ENCODE measurements at places on chromosomes 1 and 21.
A peak's percentile ranks its signal among the peaks of the same experiment; 100 is the strongest.

DNA sequence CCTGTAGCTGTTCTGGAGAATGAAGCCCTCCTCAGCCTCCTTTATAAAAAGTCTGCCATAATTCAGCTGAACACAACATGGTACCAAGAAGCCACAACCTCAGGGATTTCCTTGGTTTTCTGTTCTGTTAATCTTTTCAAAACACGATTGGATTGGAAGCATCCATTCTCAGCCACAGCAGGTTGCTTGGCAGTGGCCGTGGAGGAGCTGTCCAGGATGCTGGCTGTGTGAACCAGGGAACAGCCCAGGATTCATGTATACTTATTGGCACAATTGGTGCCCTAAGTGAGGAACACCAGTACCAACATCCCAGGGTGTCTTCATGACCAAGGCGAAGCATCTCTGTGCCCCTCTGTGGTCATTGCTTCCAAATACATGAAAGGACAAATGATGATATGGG lies 393.5 kb downstream of the CAMTA1 start:
- no peak for DNase-seq

DNA sequence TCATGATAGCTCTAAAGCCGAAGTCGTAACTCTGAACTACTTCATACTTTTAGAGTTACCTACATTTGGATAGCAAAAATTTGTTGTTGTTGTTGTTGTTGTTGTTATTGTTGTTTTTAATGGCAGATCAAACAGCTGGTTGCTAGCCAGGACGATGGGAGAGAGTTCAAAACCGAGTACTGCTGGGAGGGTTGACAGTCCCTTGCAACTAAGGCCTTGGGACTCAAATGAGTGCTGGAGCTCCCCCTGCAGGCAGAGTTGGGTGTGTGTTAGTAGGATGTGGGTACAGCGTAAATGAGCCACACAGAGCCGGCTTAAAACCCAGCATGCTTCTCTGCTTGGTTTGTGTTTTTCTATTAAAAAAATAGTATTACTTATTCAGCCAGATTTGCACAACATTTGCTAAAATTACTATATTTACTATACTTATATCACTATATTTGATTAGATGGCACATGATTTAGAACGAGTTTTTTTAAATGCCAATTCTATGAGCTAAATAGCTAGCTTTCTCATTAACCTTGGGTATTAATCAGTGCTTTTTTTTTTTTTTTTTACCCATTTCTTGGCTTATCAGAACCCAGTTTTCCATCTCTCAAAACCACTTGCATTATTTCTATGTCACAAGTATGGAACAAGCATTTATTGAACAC lies 129.2 kb upstream of the SYT6 start:
- DNase-seq, result peak; percentile 54

- no peak for DNase-seq
These were observed 5.0 kb upstream of the TNFRSF8 start for GRCh38 chr1:12057940-12058687.

DNA sequence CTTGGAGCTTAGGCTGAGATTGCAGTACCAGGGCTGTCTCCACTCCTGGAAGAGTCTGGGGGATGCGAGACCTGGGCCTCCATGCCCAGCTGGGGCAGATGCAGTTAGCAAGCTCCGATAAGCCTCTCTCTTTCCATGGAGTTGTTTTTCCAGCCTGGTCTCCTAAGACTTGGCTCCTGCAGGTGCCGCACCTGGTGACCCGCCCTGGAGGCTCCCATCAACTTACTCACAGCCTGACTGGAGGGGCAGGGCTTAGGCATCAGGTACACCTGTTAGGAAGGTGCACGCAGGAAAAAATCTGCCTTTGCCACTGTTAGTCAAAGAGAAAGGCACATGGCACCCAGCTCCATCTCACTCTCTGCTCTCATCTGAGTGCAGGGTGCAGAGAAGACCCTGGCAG lies 198.1 kb upstream of the TMEM51 start:
- DNase-seq, result no peak

GRCh38 chr1:163528710-163529348 lies 207.1 kb downstream of the NUF2 start:
- DNase-seq, result no peak

DNA sequence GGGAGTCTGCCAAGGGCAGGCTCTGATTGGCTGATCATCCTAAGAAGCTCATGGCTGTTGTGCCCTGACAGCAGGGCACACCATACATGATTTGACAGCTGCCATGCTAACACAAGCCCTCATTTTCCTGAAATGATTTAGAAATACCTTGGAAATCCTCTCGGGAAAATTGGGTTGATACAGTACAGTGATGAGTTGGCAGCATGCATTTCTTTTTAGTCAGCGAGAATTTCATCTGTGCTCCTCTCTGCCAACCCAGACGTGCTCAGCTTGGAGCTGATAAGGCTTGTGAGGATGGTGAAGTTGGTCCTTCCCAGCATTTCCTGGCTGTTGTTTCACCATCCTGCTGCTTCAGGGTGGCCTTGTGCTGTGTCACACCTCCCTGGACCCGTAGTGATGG lies 22.6 kb upstream of the KCNQ4 start:
- no peak for DNase-seq

GRCh38 chr1:115495625-115496024 lies 146.1 kb upstream of the VANGL1 start:
- DNase-seq, result no peak

GRCh38 chr1:223227031-223227430 lies 84.0 kb upstream of the TLR5 start:
- DNase-seq, result no peak

DNA sequence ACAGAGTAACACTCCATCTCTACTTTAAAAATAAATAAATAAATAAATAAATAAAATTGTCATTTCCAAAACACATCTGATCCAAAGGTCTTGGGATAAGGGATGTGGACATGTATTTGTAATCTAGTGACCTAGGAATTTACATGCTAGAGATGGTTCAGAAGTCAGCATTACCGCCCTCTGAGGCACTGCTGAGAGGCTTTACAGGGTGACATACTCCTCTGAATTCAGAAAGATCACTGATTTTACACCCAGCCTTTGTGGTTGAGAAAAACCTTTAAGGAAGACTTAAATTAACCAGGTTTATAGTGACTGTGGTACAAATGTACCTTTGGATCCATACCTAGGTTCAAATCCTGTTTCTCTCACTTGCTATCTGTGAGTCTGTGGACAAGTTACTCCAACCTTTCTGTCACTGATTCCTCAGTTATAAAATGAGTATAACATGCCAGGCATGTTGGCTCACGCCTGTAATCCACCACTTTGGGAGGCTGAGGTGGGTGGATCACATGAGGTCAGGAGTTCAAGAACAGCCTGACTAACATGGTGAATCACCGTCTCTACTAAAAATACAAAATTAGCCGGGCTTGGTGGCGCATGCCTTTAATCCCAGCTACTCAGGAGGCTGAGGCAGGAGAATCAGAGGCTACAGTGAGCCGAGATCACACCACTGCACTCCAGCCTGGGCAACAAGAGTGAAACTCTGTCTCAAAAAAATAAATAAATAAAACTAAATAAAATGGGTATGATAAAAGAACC lies 20.1 kb downstream of the OSBPL9 start:
- no peak for DNase-seq

- no peak for DNase-seq
These were observed 27.3 kb downstream of the JMJD4 start for GRCh38 chr1:227707846-227708245.

DNA sequence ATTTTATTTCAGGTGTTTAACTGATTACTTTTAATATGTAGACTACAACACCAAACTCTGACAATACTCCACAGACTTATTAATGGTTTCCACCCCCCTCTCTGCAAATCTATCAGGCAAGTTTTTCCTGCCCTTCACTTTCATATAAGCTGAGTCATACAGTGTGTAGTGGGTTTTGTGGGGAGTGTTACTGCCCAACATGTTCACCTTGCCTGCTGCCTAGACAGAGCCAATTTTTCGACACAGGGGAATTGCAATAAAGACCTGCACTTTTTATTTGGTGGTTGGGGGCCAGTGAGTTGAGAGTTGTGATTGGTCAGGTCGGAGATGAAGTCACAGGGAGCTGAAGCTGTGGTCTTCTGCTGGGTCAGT lies 119.7 kb downstream of the PPIAL4G start:
- no peak for DNase-seq

- DNase-seq, result no peak
These were observed 307.0 kb downstream of the NFIA start for GRCh38 chr1:61389194-61389925.

DNA sequence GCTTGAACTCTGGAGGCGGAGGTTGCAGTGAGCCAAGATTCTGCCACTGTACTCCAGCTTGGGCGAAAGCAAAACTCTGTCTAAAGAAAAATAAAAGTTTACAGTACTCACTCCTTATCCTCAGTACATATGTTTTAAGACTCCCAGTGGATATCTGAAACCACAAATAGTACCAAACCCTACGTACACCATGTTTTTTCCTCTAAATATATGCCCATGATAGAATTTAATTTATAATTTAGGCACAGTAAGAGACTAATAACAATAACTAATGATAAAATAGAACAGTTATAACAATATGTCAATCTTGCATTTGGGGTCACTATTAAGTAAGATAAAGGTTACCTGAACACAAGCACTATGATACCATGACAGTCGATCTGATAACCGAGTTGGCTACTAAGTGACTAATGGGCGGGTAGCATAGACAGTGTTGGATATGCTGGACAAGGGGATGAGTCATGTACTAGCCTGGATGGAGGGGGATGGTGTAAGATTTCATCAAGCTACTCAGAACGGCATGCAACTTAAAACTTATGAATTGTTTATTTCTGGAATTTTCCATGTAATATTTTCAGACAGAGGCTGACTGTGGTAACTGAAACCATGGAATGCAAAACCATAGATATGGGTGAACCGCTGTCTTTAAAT lies 43.7 kb downstream of the ST7L start:
- DNase-seq, result no peak

- DNase-seq, result no peak
These were observed 108.6 kb downstream of the OLFML2B start for GRCh38 chr1:161915051-161915503.

DNA sequence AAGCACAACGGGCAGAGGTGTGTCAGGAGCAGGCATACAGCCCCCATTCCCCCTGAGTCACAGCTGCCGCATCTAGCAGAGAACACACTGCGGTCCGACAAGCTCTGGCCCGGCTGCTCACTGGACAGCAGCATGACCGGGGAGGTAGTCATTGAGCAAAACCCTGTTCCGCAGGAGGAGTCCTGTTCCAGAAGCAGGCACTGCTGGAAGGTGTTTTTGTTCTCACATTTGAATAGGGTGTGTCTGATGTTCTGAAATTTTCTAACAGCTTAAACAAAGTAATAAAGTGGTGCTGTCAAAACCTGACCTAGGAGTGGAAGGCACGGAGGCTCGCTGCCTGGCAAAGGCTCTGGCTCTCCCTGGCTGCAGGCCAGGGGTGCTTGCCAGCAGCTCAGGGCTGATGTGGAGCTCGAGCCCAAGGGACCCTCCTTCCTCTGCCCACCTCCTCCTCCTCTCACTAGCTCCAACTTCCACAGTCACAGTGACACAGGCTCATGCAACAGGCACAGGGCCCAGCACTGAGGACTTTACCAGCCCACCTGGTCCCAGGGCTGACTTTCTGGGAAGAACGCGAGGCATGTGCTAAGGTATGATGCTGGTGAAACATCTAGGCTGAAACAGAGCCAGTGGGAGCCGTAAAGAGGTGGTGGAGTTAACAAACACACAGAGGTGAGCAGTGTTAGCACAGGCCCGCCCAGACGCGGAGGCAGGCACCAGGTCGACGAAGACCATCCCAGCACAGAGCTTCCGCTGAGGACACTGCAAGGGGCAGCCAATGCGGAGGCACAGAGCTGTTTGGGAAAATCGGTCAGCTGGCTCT lies 118.6 kb upstream of the IFFO2 start:
- no peak for DNase-seq

DNA sequence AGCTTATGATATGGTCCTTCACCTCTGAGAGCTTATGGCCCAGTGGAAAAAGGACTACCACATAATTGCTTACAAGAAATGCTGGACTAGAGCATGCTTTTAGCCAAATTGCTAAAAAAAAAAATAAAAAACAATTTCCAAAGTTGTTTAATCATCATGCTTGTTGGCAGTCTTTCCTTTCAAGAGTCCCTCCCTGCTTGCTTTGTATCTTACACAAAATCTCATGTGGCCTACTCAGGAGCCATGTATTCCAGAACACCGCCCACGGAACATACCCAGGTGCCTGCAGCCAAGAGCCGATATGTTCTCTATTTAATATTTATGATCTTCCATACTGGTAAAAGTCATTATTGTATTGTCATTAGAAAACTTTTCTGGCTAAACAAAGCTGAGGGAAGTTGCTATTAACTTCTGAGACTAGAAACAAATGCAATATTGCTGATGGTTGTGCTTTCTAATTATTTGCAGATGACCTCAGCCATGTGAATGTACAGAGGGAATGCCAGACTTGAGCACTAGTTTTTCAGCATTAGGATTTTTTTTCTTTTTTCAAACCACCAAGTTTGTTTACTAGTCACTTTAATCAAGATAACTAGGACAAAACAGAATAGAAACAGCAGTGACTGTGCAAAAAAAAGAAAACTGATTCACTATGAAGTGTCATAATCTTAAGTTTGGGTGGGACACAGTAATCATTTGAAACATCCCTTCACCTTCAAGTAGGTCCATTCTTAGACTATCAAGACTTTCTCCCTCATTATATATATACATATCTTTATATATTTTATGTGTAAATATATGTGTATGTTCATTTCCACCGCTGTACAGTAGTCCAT lies 129.3 kb upstream of the GORAB start:
- DNase-seq, result no peak

DNA sequence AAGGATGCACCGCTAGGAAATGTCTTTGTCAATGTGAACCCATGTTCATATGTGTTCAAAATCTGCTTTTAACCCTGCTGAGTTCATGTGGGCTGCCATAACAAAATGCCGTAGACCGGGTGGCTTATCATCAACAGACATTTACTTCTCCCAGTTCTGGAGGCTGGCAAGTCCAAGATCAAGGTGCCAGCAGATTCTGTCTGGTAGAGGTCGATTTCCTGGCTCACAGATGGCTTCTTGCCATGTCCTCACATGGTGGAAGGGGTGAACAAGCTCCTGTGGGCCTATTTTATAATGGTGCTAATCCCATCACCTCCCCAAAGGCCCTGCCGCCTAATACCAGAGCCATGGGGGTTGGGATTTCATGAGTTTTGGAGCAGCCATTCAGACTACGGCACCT lies 4.6 kb upstream of the CDCP2 start:
- no peak for DNase-seq

DNA sequence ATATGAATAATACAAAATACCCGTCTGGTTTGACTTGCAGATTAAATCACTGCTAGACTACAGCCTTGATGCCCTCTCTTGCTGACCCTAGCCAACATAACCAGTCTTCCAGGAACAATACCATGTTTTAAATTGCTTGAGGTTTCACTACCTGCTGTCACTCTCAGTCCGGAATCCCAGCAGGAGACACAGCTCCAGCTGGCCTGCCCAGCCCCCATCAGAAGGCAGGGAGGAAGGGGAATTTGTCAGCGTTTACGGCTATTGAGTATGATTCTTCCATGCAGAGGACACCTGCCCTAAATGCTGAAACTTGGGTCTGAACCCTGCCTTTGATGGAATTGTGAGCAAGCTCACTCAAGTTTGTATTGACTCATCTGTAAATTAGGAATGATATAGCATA lies 33.0 kb downstream of the ZNF496 start:
- no peak for DNase-seq

Data from stimulated activated CD8-positive, alpha-beta memory T cell treated with anti-CD3 and anti-CD28 coated beads, Interleukin-12 subunit alpha, Interleukin-12 subunit beta, amount 100 ng/mL, for 4 hours (primary cell).